Esophagus (tissue), 2 donors: ENCODE measurements at places on chromosomes 3 and 15. TPM values are rescaled to one million over a fixed set of nuclear protein-coding genes. Genes with fewer than 3 reads are reported as not detected.

Gene TMCO5A
- not detected for polyA plus RNA-seq

Gene SMAD6
- 0.75 TPM for polyA plus RNA-seq

Gene ITIH1
- not detected for polyA plus RNA-seq

Gene KCNMB3
- 1.1 TPM for polyA plus RNA-seq

Gene PIGBOS1
- polyA plus RNA-seq, result 9.5 TPM

Gene CRYBG3
- 10.0 TPM for polyA plus RNA-seq

Gene AMIGO3
- 1.4 TPM for polyA plus RNA-seq

Gene TRANK1
- polyA plus RNA-seq, result 1.6 TPM

Gene EPB42
- polyA plus RNA-seq, result not detected

Gene CSPG4
- polyA plus RNA-seq, result 4.0 TPM

Gene GRIP2
- 0.39 TPM for polyA plus RNA-seq

Gene MFGE8
- polyA plus RNA-seq, result 62.3 TPM

Gene GABRA5
- polyA plus RNA-seq, result 0.14 TPM

Gene CCDC50
- 14.9 TPM for polyA plus RNA-seq

Gene CADM2
- 0.25 TPM for polyA plus RNA-seq

Gene NR2E3
- 1.7 TPM for polyA plus RNA-seq

Gene COL6A5
- polyA plus RNA-seq, result 0.15 TPM

Gene PYDC2
- polyA plus RNA-seq, result not detected

Gene DLEC1
- 0.39 TPM for polyA plus RNA-seq

Gene CFAP20DC
- 8.1 TPM for polyA plus RNA-seq

Gene LMAN1L
- polyA plus RNA-seq, result 0.27 TPM

Gene ASB14
- not detected for polyA plus RNA-seq

Gene VIPR1
- polyA plus RNA-seq, result 3.6 TPM

Gene CIAO2A
- polyA plus RNA-seq, result 39.0 TPM

Gene TGM5
- 12.9 TPM for polyA plus RNA-seq

Gene ANKRD63
- polyA plus RNA-seq, result not detected

Gene LHFPL4
- not detected for polyA plus RNA-seq

Gene ATP8B4
- 0.84 TPM for polyA plus RNA-seq

Gene ATP2B2
- polyA plus RNA-seq, result 0.06 TPM

Gene LRTM1
- not detected for polyA plus RNA-seq

Gene AP3B2
- polyA plus RNA-seq, result 1.1 TPM

Gene RNF111
- polyA plus RNA-seq, result 7.6 TPM

Gene FEZF2
- polyA plus RNA-seq, result not detected

Gene MAGEF1
- polyA plus RNA-seq, result 27.2 TPM

Gene CYP8B1
- not detected for polyA plus RNA-seq

Gene TCAIM
- 9.7 TPM for polyA plus RNA-seq

Gene CKMT1A
- polyA plus RNA-seq, result 52.5 TPM

Gene OSTN
- polyA plus RNA-seq, result not detected

Gene ZNF80
- polyA plus RNA-seq, result 0.05 TPM

Gene STRIT1
- not detected for polyA plus RNA-seq

Gene RTP4
- polyA plus RNA-seq, result 0.90 TPM

Gene NUDT16
- 7.7 TPM for polyA plus RNA-seq

Gene DZIP1L
- polyA plus RNA-seq, result 3.9 TPM

Gene DYNC1LI1
- 15.7 TPM for polyA plus RNA-seq

Gene PLOD2
- 13.8 TPM for polyA plus RNA-seq

Gene CFAP100
- not detected for polyA plus RNA-seq

Gene UBAP1L
- polyA plus RNA-seq, result 5.7 TPM

Gene HRG
- not detected for polyA plus RNA-seq

Gene ICE2
- 8.9 TPM for polyA plus RNA-seq

Gene GOLGA8S
- 0.10 TPM for polyA plus RNA-seq

Gene C3orf33
- 0.98 TPM for polyA plus RNA-seq

Gene PTPRG
- polyA plus RNA-seq, result 1.1 TPM
